ENCODE measurements at places on chromosomes 3 and 15.

DNA sequence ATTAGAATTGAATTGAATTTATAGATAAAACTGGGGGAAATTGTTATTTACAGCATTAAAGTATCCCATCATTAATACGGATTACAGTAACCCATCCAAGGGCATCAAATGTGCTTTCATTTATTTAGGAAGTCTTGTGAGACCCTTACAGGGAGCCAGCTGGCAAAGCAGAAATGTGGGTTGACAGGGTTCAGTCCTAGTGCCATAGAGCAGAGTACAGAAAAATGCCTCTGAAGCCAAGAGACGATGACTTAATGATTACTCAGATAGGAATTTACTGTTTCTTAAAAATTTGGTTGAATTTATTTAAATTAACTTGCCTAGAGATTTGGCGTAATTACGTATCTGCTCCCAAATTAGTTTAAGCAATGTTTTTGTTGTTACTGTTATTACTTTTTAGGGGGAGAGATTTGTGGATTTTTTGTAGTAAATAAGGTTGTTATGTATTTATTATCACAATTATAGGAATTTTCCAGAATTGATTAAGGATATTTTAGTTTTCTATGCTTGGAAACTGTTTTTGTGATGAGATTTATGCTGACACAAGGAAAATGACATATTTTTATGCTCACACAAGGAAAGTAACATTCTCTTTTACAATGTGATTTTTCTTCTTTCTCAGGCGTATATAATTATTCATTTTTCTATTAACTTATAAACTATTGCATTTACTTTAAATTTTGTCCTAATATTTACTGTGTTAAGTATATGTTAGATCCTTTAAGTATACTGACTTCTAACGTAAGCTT lies 152.0 kb downstream of the EPHA6 start:
- peak; percentile 85 for DNase-seq

GRCh38 chr3:161822291-161822690 lies 325.7 kb downstream of the OTOL1 start:
- DNase-seq = no peak

GRCh38 chr15:78604420-78604819 lies 16.4 kb downstream of the CHRNA3 start:
- DNase-seq = no peak

DNA sequence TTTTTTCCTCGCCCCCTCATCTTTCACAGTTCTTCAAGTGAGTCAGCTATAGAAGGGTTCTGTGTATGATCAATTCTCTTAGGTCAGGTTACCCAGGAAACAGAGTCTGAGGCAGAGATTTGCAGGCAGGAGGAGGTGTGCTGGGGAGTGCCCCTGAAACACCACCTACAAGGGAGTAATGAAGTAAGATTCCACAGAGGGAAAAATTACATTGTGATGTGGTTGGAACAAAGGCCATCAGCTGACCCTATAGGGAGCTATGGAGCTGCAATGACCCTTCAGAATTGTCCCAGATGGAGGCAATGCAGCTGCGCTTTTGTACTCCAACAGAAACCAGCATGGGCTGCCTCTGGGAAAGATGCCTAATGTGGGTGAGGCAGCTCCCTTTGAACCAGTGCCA lies 142.2 kb upstream of the CNTN3 start:
- DNase-seq = no peak

- no peak for DNase-seq
Observed at GRCh38 chr15:34304613-34305012, 33.0 kb downstream of the SLC12A6 start.

DNA sequence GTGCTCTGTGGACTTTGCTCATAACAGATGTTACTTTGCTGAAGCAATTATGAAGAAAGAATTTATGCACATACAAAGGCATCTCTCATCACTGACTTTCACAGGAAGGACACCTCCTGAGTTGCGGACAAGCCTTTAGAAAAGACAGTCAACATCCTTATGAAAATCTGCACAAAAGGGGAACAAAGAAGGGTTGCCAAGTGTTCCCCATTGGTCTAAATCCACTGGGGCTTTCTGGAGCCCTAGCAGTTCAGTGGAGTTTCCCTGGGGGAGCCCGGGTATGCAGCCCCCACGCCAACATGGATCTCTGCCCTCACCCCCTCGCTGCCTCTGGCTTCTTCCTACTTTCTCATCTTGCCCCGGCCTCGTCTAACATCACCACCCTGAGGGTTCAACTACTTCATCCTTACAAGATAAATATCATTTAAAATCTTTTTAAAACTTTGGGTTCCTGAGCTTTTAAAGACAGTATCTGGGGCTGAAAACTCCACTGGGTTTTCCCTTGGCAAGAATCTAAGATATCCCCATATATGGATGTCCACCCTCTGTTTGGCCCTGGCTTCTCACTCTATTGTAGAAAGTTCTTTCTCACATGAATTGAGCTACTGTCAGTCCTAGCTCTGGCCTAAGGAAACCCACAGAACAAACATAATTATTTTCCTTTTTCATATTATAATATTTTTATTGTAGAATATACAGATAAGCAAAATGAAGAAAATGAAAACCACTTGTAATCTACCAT lies 207.9 kb upstream of the RGMA start:
- no peak for DNase-seq

GRCh38 chr3:14989943-14990779 lies 42.8 kb downstream of the NR2C2 start:
- DNase-seq = no peak

DNA sequence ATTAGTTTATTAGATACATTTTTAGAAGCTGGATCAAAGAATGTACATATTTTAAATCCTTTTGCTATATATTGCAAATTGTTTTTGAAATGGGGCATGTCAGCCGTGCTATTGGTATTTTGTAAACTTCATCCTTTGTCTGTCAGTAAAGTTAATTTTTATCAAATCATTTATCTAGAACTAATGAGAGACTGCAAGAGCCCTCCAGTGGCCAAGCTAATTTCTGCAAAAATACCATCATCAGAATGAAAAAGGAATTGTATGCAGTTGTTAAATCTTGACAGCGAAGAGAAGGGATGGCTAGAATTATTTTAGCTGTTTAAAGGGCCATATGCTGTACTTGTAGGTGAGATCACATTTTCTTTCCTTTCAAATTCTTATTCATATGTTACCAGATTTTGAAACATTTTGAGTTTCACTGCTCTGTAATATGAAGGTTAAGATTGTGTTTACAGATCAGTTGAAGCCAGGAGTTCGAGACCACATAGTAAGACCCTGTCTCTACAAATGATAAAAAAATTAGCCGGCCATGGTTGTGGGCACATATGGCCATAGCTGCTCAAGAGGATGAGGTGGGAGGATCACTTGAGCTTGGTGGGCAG lies 8.1 kb upstream of the CLDN11 start:
- peak; percentile 6 for DNase-seq

DNA sequence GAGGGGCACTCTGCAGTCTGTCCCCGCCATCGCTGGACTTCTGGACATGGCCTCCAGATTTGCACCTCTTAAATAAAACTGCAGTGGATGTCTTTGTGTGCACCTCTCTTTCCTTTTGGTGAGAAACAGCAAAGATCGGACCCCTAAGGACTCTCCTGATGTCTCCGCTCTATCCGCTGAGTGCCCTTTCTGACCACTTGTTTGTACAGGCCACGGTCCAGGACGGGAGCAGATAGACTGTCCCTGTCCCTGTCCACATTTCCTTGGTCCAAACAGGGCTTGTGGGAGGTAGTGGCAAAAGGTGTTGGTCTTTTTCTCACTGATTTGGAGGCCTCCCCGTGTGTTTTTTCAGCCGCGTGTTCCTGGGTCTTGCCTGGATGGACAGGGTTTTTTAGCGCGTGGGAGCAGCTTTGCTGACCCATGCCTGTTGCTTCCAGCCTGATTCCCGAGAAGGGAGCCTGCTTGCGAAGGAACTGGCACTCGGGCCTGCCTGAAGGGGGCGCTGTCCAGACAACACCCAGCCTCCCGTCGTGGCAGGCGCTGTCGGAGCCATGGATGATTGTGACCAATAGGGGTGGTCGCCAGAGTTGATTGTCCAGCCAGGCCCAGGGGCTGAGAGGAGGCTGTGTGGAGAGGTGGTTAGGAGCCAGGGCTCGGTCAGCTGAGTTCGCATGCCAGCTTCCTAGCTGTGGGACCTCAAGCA lies 13.2 kb upstream of the STAB1 start:
- DNase-seq = no peak

DNA sequence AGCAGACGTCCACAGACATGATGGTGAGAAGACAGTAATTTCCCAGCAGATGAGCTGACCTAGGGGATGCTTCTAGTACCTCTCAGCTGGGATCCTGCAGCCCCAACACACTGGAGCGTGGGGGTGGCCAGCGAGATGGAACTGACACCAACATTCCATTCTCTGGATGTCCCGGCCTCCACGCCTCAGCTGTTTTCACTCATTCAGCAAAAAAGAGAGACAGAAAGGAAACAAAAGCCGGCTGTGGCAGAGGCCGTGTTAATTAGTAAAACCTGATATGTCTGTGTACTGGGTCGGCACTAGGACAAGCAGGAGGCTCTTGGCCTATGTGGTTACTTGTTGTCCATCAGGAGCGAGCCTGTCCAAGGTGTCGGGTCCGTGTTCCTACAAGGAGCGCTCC lies 82.6 kb upstream of the MYZAP start:
- no peak for DNase-seq

DNA sequence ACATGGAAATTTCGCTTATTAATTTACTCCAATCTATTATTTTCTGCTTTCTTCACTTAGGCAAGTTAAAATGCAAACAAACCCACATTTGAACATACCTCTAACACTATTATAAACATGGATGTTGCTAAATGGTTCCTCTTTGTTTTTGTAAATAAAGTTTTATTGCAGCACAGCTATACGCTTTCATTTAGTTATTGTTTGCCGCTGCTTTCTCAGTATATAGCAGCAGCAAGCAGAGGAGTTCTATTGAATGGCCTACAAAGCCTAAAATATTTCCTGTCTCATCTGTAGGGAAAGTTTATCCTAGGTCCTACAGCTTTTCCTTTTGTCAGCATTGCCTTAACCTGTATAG lies 7.9 kb upstream of the CHD2 start:
- no peak for DNase-seq

DNA sequence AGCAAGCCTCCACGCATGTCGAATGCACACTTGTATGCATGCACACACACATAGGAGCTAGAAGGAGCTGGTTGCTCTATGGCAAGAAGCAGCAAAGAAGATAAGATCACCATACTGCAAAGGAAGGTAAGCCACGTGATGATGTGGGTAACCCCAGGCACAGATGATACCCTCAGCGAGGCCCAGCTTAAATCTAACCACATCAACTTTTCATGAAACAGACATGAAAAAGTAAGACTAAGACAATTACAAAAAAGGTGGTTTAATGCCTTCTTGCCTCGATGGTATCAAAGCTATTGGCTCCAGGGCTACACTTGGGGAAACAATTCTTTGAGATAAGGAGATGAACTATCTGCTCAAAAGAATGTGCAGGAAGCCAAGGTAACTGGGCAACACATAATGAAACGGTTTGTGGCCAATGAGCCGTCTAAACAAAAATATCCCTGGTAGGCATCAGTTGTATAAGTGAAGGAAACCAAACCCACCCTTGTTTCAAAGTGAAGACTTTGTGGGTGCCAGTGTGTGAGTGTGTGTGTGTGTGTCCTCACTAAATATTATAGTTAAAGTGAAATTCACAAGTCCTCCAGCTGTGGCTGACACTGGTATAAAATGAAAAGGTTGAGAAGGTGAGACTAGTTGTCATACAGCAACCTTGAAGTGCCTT lies 365.7 kb upstream of the ICE2 start:
- no peak for DNase-seq

- DNase-seq = no peak
Observed at GRCh38 chr3:125206934-125207333, 5.6 kb downstream of the SLC12A8 start.

DNA sequence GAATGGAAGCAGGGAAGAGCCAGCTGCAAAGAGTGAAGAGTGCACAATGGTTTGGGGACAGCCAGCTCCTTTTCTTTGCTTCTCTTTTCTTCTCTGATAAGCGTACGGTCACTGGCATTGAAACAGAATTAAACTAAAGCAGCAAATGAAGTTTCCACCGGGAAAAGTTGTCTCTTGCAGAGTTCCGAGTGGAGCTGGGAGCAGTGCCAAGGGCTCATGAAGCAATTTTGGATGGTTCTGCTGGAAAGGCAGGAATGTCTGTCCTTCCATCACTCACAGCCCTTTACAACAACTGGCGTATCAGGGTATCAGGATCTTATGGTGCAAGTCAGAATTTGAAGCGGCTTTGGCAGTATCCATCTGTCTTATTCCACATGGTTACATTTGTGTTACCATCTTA lies 1042.9 kb downstream of the NTRK3 start:
- DNase-seq = no peak

- DNase-seq = no peak
Observed at GRCh38 chr3:65039754-65040210, 352.0 kb upstream of the ADAMTS9 start.

DNA sequence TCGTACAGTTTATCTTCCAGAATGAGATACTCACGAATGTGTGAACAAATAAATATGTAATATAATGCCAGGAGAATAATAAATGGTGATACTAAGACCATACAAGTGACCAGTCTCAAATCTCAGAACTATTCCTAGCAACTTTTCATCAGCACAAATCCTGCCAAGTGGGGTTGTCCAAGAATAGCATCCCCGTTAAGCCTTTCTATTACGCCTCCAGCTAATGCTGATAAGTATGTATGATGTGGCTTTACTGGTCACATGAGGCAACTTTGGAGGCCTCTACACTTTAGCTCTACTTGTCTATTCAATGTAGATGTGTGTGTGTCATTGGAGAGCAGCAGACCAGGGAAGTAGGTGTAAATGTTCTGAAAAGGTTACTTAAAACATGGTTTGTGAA lies 129.5 kb downstream of the KCNMB2 start:
- DNase-seq = no peak

GRCh38 chr15:39173426-39173825 lies 407.5 kb upstream of the THBS1 start:
- no peak for DNase-seq

DNA sequence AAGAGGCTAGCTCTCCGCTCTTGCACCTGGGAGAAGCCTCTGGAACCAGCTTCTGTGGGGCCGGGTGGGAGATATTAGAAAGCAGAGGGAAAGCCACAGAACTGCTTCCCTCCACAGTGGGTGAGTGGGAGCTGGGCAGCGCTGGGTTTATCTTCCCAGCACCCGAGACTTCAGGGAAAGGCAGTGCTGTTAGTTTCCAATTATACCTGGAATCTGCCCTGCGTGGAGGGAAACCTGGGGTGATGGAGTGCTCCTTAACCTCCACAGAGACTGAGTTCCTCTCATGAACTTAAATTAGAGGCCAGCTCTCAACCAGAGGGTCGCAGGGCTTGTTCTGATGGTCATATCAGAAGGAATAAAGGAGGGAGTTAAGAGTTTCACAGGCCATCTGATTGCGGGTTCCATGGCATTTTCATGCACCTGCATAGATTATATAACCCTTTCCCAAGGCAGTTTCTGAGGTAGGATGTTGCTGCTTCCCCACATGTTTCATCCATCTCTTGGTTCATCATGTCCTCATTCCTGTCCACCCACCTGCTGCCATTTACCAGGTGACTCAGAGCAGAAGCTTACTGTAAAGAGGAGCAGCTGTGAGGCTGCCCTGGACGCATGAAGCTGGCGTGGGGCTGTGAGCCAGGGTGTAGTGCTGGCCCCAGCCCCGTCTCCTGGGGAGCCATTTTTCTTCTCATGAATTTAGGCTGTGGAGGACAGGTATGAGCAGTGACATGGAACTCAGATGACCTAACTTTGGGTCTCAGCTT lies 42.5 kb downstream of the CA12 start:
- DNase-seq = no peak

Measured in NCI-H446 treated with DMSO at 0.1 percent for 48 hours (cell line).